Kidney (tissue), 22 donors: ENCODE measurements at places on chromosomes 3 and 15.

GRCh38 chr15:52146776-52147175 is 34.2 kb upstream of the BCL2L10 start:
- no peak overlapping the region for H3K27ac ChIP-seq
- H3K4me3 ChIP-seq, result no peak overlapping the region
- no peaks in the 10 kb centered on the region for H3K4me1 ChIP-seq
- no peak for DNase-seq
- peaks cover 4% of the 10 kb centered on the region for H3K36me3 ChIP-seq

GRCh38 chr3:77323626-77324025 is 283.7 kb downstream of the ROBO2 start:
- no peaks in the 10 kb centered on the region for H3K36me3 ChIP-seq
- H3K27me3 ChIP-seq, result no peaks in the 10 kb centered on the region
- no peak for DNase-seq
- no peaks in the 10 kb centered on the region for H3K4me1 ChIP-seq
- H3K4me3 ChIP-seq, result no peak overlapping the region

DNA sequence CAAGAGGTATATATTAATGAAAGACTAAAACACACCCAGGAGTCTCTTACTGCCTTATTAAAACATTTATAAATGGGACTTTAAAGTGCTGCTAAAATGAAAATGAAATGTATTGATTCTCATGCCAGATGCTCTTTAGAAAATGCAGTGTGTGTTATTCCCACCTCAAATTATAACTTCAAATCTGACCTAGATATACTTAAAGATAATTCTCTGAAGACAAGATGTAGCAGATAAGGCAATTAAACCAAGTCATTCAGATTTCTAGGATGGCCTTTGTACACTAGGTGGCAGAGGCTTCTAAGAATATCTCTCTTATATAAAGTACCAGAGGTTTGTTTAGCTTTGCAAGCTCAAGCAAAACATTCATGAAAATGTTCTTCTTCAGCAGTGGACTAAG is 26.9 kb upstream of the GOLGA8B start:
- no peak overlapping the region for H3K4me3 ChIP-seq
- no peaks in the 10 kb centered on the region for H3K4me1 ChIP-seq
- no peaks in the 10 kb centered on the region for H3K36me3 ChIP-seq
- H3K27ac ChIP-seq, result no peak overlapping the region
- no peak for DNase-seq
- H3K27me3 ChIP-seq, result no peaks in the 10 kb centered on the region

- no peaks in the 10 kb centered on the region for H3K36me3 ChIP-seq
- no peaks in the 10 kb centered on the region for H3K27me3 ChIP-seq
- no peak overlapping the region for H3K4me3 ChIP-seq
Observed at GRCh38 chr15:71649894-71650293, 160.5 kb upstream of the NR2E3 start.

- H3K27me3 ChIP-seq, result no peaks in the 10 kb centered on the region
- H3K27ac ChIP-seq, result no peak overlapping the region
- no peaks in the 10 kb centered on the region for H3K36me3 ChIP-seq
- no peak overlapping the region for H3K4me3 ChIP-seq
- H3K4me1 ChIP-seq, result peaks cover 3% of the 10 kb centered on the region
Observed at GRCh38 chr15:34059946-34060345, 20.9 kb upstream of the AVEN start.

GRCh38 chr15:48059791-48060190 is 61.0 kb upstream of the SLC24A5 start:
- H3K4me3 ChIP-seq, result peak overlapping the region; percentile 32
- H3K4me1 ChIP-seq, result no peaks in the 10 kb centered on the region
- peak overlapping the region; percentile 24 for H3K27ac ChIP-seq

DNA sequence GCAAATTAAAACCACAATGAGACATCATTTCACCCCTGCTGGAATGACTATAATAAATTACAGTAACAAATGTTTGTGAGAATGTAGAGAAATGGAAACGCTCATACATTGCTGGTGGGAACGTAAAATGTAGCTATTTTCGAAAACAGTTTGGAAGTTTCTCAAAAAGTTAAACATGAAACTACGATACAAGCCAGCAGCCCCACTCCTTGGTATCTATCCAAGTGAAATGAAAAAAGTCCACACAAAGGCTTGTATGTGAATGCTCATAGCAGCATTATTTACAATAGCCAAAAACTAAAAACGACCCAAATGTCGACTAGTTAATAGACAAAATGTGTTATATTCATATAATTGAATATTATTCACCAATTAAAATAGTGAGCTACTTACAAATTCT is 22.9 kb upstream of the CFAP20DC start:
- no peak overlapping the region for H3K4me3 ChIP-seq
- H3K27ac ChIP-seq, result no peak overlapping the region
- no peaks in the 10 kb centered on the region for H3K36me3 ChIP-seq
- no peaks in the 10 kb centered on the region for H3K27me3 ChIP-seq
- DNase-seq, result no peak

DNA sequence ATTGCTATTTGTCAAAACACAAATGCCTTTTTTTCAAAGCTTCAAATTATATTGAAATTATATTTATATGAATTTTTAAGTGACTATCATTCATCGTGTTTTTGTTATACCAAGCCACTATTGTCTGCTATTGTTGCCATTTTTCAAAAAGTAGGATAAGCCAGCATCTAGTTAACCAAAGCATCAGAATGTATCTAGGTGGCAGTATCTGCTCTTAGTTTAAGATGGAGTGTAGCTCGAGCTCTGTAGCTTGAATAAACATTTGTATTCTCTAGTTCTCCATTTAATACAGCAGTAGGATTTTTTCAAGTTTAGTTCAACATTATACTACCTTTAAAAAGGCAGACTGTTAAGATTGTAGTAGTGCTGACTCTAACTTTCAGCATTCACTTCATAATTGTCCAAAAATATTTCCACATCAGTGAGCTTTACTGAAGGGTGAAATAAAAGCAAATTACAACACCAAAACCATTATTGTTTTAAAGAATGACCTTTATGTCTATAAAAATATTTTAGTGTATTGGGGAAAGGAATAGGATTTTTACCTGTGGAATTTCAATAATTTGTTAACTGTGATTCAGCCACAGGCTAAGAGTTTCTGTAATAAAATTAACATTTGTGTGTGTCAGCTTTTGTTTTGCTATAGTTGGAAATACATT is 19.6 kb upstream of the C15orf61 start:
- H3K4me1 ChIP-seq, result no peaks in the 10 kb centered on the region
- no peaks in the 10 kb centered on the region for H3K27me3 ChIP-seq
- no peaks in the 10 kb centered on the region for H3K36me3 ChIP-seq
- no peak overlapping the region for H3K27ac ChIP-seq
- DNase-seq, result no peak
- H3K4me3 ChIP-seq, result no peak overlapping the region

GRCh38 chr15:62821384-62822131 is 221.0 kb upstream of the TPM1 start:
- peaks cover 14% of the 10 kb centered on the region for H3K4me1 ChIP-seq
- peak overlapping the region; percentile 72 for H3K27ac ChIP-seq

GRCh38 chr3:13158408-13158807 is 85.2 kb upstream of the IQSEC1 start:
- no peaks in the 10 kb centered on the region for H3K27me3 ChIP-seq
- H3K4me3 ChIP-seq, result no peak overlapping the region
- H3K4me1 ChIP-seq, result no peaks in the 10 kb centered on the region
- H3K36me3 ChIP-seq, result no peaks in the 10 kb centered on the region

DNA sequence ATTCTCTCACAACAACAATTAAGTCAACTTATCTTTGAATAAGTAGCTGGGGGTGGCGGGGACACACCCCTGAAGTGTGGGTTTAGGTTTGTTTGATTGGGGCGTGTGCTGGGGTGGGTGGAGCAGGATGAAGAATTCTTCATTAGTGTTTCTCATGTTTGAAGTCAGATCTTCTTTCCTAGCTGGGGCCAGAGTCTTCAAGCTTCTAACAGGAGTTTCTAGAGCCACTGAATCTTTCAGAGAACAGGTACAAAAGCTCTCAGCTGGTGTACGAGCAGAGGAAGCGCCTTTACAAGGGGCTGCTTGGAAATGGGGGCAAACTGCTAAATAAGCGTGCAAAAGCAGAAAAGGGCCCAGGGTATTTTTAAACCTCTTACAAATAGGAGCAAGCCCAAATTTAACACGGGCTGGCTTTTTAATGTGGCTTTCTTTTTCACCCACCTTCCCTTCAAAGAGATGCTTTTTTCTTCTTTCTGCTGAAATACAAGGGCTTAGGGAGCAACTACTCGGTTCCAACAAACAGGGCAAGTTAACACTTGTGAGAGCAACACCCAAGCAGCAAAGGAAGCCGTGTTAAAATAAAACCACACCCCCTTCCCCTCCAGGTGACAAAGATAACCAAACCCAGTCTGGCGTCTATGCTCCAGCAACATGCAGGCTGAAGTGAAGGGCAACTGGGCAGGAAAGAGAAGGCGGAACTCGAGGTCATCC is 86.9 kb upstream of the RASGRP1 start:
- no peak overlapping the region for H3K27ac ChIP-seq
- no peak overlapping the region for H3K4me3 ChIP-seq
- H3K27me3 ChIP-seq, result no peaks in the 10 kb centered on the region
- no peaks in the 10 kb centered on the region for H3K36me3 ChIP-seq
- no peak for DNase-seq
- H3K4me1 ChIP-seq, result no peaks in the 10 kb centered on the region

- H3K4me3 ChIP-seq, result no peak overlapping the region
- H3K27ac ChIP-seq, result no peak overlapping the region
- no peaks in the 10 kb centered on the region for H3K27me3 ChIP-seq
- no peak for DNase-seq
- H3K36me3 ChIP-seq, result no peaks in the 10 kb centered on the region
- no peaks in the 10 kb centered on the region for H3K4me1 ChIP-seq
Observed at GRCh38 chr3:98739266-98739665, 23.9 kb upstream of the ST3GAL6 start.
